ENCODE measurements at places on chromosomes 4 and X. TPM values are rescaled to one million over a fixed set of nuclear protein-coding genes. Genes with fewer than 3 reads are reported as not detected.

RPA4 gene
- 2.4 TPM for total RNA-seq

SSX1 gene
- not detected for total RNA-seq

MND1 gene
- total RNA-seq, result 4.4 TPM

F8A2 gene
- total RNA-seq, result not detected

KCNE5 gene
- total RNA-seq, result 6.5 TPM

CXorf65 gene
- 0.23 TPM for total RNA-seq

USP17L26 gene
- total RNA-seq, result not detected

RIBC1 gene
- 3.9 TPM for total RNA-seq

DCAF12L1 gene
- total RNA-seq, result 8.2 TPM

TRIML2 gene
- total RNA-seq, result not detected

GABRQ gene
- 0.99 TPM for total RNA-seq

SPANXB1 gene
- total RNA-seq, result not detected

GC gene
- total RNA-seq, result 1.6 TPM

ADGRA3 gene
- 62.5 TPM for total RNA-seq

AGTR2 gene
- total RNA-seq, result 93.5 TPM

ANXA3 gene
- total RNA-seq, result 47.5 TPM

CFI gene
- total RNA-seq, result 97.7 TPM

All from metanephros (tissue), 2 donors.